ENCODE measurements at places on chromosomes 7 and 10. TPM values are rescaled to one million over a fixed set of nuclear protein-coding genes. Genes with fewer than 3 reads are reported as not detected.

Gene TMEM229A
- not detected for total RNA-seq

Gene MKX
- total RNA-seq: 2.6 TPM

Gene HABP2
- total RNA-seq: not detected

Gene COL26A1
- total RNA-seq: not detected

Gene PAPOLB
- total RNA-seq: 0.40 TPM

Gene SPDYE1
- not detected for total RNA-seq

Gene PRR15
- total RNA-seq: 26.6 TPM

Gene TFEC
- 0.15 TPM for total RNA-seq

Gene CPSF4
- 49.5 TPM for total RNA-seq

Gene IFIT1B
- total RNA-seq: not detected

Gene COL17A1
- 1.6 TPM for total RNA-seq

Gene HOXA11
- total RNA-seq: 26.6 TPM

Gene CHAT
- not detected for total RNA-seq

Gene ERVW-1
- not detected for total RNA-seq

Gene NXPH1
- total RNA-seq: not detected

Gene KLF14
- not detected for total RNA-seq

Gene SPDYE2
- total RNA-seq: not detected

Gene BNIP3
- 197 TPM for total RNA-seq

Gene CLDN3
- total RNA-seq: 51.6 TPM

Gene PKD1L1
- total RNA-seq: 0.17 TPM

Gene MYL10
- 0.69 TPM for total RNA-seq

Gene SRRT
- 177 TPM for total RNA-seq

Gene ARL5B
- total RNA-seq: 8.1 TPM

Gene DLX5
- 0.23 TPM for total RNA-seq

Gene NUTM2E
- not detected for total RNA-seq

Gene PRPS1L1
- total RNA-seq: not detected

Gene SEMA3D
- total RNA-seq: 4.8 TPM

Gene BLVRA
- total RNA-seq: 33.9 TPM

Gene ZNF22
- total RNA-seq: 17.6 TPM

Gene CRYGN
- not detected for total RNA-seq

Gene MUC3A
- 0.11 TPM for total RNA-seq

Gene HEPACAM2
- not detected for total RNA-seq

Gene MYOF
- total RNA-seq: 174 TPM

Gene THSD7A
- 0.06 TPM for total RNA-seq

Gene TSPAN33
- total RNA-seq: 23.7 TPM

Gene SCD
- total RNA-seq: 121 TPM

Gene SPDYE18
- not detected for total RNA-seq

Gene HOXA2
- total RNA-seq: 1.8 TPM

Gene ANKRD22
- total RNA-seq: 6.2 TPM

Gene SEPTIN7
- 121 TPM for total RNA-seq

Gene CPA2
- total RNA-seq: not detected

Gene MYOZ1
- total RNA-seq: 0.17 TPM

Gene JCAD
- total RNA-seq: 7.8 TPM

Gene CDH23
- total RNA-seq: not detected

Gene CYP26C1
- total RNA-seq: not detected

Gene NYAP1
- 1.9 TPM for total RNA-seq

Gene PLEKHS1
- total RNA-seq: not detected

Gene LLCFC1
- total RNA-seq: not detected

Gene EPHB4
- total RNA-seq: 104 TPM

Gene METTL27
- 0.35 TPM for total RNA-seq

Gene WASHC2A
- total RNA-seq: 67.6 TPM

Gene ITPRID1
- not detected for total RNA-seq

Gene DPYSL4
- 10.9 TPM for total RNA-seq

Gene EN2
- total RNA-seq: 2.3 TPM

Measured in PC-3 (cell line).